Caudate nucleus (tissue), 63 donors: ENCODE measurements at places on chromosomes 4 and X.

DNA sequence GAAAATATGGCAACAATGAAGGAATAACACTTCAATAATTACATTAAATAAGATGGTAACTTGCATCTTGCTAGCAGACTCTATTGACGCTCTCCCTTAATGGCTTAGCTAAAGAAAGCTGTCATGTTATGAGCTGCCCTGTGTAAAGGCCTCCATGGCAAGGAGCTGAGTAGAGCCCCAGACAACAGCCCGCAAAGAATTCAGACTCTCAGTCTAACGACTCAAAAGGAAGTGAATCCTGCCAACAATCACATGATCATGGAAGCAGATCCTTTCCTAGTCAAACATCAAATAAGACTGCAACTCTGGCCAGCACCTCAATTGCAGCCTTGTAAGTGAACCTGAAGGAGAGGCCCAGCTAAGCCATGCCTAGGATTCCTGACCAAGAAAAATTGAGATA lies 157.6 kb downstream of the MAB21L2 start:
- no peak for DNase-seq

GRCh38 chr4:92961881-92962280 lies 658.1 kb downstream of the GRID2 start:
- no peak for DNase-seq

- DNase-seq: no peak
Measured at GRCh38 chrX:70025464-70025863, 24.3 kb downstream of the AWAT2 start.

DNA sequence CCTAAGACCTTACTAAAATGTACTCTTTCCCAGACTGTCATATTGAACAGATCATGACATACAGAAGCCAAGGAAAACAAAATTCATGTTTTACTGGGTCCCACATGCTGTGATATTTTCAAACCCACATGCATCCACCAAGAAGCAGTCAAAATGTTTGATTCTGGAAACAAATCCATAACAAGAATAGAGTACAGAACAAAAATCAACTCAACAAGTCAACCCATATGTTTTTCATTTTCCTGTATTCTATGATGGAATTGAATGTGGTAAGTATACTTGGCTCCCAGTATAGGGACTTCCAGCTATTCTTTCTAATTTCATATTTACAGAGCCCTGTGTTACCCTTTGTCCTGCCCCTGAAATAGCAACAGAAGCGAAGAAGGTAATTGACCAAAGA lies 106.8 kb downstream of the COL25A1 start:
- no peak for DNase-seq

- DNase-seq: no peak
Measured at GRCh38 chr4:128477540-128477939, 189.9 kb upstream of the PGRMC2 start.

DNA sequence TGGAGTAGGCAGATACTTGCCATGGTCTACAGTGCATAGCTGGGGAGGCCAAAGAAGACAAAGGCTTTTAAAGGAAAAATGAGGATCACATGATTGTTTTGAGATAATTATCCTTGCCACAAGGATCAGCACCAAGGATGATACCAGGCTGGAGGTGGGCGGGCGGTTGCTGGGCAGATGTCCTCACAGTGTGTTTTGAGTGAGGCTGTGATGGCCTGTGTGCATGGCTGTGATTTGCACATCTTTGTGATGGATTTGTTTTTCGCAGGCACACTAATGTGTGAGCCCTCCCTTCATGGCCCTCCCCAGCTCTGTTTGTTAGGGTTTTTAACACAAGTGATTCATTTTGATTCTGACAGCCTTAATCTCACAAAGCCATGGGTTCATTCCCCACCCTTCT lies 46.8 kb downstream of the RGS12 start:
- DNase-seq: no peak
